Tibial artery (tissue), 4 donors: ENCODE measurements at places on chromosomes 5 and 9.

GRCh38 chr5:56147659-56148230 lies 85.4 kb downstream of the ANKRD55 start:
- DNase-seq = no peak

GRCh38 chr5:147484708-147485020 lies 25.2 kb downstream of the DPYSL3 start:
- DNase-seq = no peak

- no peak for DNase-seq
Measured at GRCh38 chr9:123246534-123246933, 21.9 kb downstream of the STRBP start.

GRCh38 chr5:33725806-33726205 lies 166.0 kb downstream of the ADAMTS12 start:
- no peak for DNase-seq
